ENCODE measurements at places on chromosomes 2 and 18.
A peak's percentile ranks its signal among the peaks of the same experiment; 100 is the strongest.

DNA sequence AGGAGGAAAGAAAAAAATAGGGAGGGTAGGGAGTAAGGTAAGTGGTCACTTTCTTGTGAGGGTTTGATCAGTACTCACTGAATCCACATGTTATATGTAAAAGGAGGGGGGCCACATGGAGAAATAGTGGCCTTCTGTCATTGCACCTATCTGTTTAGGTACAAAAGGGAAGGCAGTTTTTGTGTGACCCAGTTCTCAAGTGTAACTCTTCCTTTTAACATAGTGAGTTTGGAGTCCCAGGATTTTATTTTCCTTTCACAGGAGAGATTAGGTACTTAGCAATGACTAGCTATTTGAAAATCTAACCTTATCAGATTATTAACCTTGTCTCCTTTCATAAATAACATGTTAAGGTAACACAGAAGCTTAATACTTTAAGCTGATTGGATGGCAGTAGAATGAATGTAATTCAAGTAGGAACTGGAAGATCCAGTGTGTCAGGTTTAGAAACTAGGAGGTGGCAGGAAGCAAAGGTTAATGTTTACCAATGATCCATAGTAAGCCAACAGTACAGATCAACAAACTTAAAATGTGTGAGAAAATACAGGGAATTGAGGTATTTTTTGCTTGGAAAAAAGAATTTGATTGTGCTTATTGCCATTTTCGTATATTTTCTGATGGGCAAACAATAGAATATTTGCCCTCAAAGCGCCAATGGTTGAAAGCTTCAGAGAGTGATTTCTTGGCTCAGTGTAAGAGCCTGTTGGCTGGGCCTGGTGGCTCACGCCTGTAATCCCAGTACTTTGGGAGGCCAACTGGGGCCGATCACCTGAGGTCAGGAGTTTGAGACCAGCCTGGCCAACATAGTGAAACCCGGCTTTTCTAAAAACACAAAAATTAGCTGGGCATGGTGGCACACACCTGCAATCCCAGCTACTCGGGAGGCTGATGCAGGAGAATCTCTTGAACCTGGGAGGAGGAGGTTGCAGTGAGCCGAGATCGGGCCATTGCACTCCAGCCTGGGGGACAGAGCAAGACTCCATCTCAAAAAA, 11.3 kb downstream of the HNMT start:
- DNase-seq, result no peak

DNA sequence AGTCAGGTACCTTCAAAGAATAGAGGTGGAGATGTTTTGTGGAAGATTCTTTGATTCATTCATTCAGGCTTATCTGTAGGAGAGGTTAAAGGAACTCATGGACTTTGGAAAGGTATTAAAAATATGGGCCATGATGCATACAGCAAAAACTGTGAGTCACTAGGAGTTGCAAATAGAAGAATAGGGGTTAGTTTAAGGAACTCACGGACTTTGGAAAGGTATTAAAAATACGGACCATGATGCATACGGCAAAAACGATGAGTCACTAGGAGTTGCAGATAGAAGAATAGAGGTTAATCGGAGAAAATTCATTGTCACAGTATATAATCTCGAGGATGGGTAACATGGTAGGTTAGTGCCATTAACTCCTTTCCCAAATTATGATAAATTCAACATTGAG, 41.2 kb downstream of the SLC9A2 start:
- DNase-seq, result no peak

DNA sequence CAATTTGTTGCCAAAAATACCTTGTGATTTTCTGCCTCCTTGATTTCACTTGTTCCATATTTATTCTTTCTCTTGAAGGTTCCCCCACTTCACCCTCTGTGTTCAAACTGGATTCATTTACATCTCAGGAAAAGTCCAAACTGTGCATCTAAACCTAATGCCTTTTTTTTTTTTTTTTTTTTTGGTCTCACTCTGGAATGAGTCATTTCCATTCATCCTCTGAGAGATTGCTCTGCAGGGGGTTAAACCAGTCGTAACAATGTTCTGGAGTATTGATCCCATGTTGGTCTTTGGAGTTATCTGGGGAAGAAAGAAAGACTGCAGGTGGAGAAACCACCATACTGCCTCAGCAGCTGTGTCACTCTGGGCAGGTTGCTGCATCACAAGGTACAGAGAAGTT, 119.7 kb downstream of the TACR1 start:
- peak; percentile 15 for DNase-seq

GRCh38 chr2:51013079-51013932, 18.6 kb downstream of the NRXN1 start:
- DNase-seq, result no peak

- DNase-seq, result no peak
Observed at GRCh38 chr2:15412309-15412708, 148.8 kb downstream of the NBAS start.

- no peak for DNase-seq
Observed at GRCh38 chr18:29087616-29088246, 910.8 kb upstream of the CDH2 start.

DNA sequence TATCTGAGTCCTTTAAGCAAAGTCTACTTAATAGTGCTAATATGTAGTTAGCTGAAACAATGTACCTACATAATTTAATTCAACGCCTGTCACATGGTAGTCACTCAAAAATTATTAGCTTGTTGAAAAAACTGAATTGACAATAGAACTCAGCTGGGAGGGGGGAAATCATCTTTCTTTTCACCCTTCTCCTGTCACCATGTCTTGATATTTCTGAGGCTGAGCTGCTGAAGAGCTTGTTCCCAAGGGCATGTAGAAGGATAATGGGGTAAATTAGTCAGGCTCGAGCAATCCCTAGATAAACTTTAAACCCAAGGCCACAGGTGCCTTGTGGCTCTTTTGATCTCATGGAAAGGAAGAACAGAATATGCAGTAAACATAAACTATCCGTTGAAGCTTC, 339.6 kb upstream of the LRATD1 start:
- DNase-seq, result no peak

- no peak for DNase-seq
Observed at GRCh38 chr2:72013726-72014125, 133.9 kb downstream of the CYP26B1 start.

DNA sequence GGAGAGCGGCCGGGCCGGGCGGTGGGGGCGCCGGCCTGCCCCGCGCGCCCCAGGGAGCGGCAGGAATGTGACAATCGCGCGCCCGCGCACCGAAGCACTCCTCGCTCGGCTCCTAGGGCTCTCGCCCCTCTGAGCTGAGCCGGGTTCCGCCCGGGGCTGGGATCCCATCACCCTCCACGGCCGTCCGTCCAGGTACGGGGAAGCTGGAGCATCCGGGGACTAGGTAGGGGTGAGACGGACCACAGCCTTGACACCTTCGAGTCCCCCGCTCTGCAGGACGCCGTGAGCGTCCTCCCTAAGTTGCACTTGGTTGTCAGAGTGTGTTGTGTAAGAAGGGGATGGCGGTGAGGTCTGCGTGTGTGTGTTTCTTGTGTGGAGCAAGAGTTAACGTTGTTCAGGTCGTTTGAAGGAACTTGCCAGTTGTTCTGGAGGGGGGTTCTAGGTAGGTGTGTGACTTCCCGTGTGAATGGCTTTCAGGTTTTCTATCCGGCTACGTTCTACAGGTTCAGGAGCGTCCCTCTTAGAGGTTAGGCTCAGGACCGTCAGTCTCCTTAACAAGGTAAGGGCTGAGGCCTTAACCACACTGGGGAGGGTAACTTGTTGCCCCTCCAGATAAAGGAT, 393 bp downstream of the IL1R1 start:
- no peak for DNase-seq

- DNase-seq, result no peak
Observed at GRCh38 chr2:194867328-194867727, 789.7 kb upstream of the SLC39A10 start.

DNA sequence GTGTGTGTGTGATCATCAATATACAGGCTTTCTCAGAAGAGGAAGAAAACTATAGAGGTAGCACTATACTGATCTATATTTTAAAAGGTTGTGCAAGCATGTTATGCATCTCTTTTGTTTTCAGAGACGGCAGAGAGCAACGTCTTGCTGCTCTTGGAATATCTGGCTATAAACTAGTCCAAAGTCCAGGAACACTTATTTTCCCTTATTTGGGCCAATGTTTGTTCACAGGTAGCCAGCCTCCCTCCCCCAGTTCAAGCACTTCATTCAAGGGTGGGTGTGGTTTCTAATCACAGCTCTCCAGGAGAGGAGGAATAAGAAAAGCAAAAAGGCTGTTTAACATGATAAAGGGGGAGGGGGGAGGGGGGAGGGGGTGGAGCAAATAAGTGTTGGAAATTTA, 4.2 kb downstream of the FZD5 start:
- no peak for DNase-seq

DNA sequence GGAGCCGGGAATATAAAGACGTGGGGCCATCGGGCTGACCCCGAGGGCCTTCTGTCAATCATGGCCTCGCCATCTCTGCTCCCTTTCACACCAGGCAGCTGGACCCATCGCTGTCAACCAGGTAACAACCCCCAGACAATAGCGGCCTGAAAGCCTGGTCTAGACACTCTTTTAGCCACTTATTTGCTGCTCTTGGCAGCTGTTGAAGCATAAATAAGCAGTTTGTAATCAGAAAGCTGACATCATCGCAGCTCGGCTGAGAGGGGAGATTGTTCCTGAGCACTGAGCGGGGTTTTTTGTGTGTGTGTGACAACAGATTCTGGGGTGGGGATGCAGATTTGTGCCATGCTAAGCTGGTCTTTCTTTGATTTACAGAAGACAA, 423.6 kb upstream of the POU3F3 start:
- no peak for DNase-seq

DNA sequence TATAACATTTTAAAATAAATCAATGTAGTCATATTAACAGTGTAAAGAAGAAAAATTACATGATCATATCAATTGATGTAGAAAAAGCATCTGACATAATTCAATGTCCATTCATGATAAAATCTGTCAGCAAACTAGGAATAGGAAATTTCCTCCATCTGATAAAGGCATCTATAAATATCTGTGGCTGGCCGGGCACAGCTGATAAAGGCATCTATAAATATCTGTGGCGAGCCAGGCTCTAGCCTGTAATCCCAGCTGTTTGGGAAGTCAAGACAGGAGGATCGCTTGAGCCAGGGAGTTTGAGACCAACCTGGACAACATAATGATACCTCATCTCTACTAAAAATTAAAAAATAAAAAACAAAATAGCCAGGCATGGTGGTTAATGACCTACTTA, 18.1 kb upstream of the RANBP2 start:
- DNase-seq, result peak; percentile 24

DNA sequence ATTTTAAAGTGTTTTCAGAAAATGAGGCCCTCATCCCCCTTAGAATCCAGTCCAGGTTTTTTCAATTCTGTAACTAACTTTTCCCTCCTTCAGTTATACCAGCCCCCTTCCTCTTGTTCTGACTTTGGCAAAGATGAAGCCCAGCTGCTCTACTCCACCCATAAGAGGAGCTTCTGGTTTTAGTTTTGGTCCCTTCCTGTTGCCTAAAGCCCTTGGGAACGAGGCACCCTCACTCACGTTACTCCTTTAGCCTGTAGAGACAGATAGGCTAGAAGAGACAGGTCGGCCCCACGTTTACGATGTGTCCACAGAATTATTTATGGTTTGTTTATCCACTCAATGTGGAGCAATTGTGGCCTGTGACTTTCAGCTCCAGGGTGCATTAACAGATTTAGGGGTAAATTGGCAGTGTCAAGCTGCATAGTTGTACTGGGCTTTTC, 454.2 kb upstream of the TNP1 start:
- DNase-seq, result no peak

GRCh38 chr18:58556331-58557007, 72.4 kb downstream of the ALPK2 start:
- no peak for DNase-seq

DNA sequence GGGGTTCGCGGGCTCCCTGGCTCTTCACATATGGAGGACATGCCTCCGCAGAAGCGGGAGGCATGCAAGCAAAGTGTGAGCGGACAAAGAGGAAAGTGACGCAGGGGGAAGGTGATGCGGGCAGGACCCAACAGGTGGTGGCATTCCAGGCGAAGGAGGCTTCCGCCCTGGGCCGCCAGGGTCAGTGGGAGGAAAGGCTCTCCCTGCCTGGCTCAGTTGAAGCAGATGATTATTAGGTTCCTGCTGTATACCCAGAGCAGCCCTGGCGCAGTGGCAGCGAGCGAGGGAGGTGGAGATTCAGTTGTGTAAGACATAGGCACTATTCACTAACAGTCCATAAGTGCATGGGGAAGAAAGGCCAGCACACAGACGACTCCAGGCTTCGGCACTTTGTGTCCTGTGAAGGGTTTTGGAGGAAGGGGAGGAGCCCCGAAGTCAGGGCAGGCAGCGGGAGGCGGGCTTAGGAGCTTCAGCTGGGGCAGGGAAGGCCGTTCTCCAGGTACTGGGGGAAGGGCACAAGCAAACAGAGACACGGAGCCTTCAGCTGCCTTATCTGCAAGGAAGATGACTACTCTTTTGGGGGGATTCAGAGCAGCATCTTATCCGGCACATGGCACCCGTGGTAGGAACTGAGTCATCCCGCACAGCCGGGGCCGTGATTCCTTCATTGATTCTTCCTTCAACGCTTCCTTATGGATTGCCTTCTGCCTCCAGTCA, 89.8 kb downstream of the TGOLN2 start:
- no peak for DNase-seq

DNA sequence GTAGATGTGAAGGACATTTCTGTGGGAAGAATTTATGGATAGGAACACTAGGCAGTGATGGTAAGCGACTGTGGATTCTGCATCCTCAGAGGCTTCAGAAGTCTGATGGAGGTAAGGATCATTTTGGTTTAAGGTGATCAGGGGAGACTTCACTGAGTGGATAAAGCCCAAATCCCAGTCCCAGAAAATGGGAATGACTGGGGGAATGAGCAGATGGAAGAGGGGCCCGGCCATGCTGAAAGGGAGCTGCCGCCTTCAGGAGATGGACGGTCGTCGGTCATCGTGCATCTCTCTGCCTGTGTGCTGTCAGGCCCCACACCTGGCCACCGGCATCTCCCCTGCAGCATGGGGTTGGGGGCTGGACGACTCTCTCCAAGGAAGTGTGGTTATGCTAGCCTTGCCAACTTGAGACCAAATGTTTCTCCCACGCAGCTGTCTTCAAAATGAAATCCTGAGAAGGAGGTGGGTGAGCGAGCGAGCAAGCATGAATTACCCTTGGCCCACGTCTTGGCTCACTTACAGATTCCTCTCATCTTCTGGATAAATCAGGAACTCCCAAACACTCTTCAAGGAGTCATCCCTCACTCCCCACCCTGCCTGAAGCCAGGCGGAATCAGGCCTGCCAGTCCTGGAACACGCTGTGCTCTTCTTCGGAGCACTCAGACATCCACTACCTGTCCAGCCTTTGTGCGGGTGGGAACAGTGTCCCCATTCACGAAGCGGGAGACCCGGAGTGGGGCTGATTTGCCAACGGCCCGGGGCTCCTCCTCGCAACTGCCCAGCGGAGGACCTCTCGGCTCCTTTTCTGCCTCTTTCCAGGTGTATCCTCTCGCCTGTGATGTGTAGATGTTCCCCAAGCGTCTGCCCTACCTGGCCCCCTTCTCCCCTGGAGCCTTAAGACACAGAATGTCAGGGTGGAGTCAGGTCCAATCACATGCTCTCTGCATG, 85.6 kb downstream of the PRKCE start:
- DNase-seq, result no peak

GRCh38 chr18:14941792-14942191, 193.8 kb downstream of the ANKRD30B start:
- no peak for DNase-seq

- no peak for DNase-seq
Observed at GRCh38 chr2:223416815-223417610, 185.1 kb downstream of the SCG2 start.
